CD4-positive, alpha-beta T cell treated with Interleukin-6 for 4 hours (primary cell): ENCODE measurements at places on chromosomes 2 and 18.

GRCh38 chr2:144560251-144560650, 40.3 kb upstream of the ZEB2 start:
- DNase-seq, result no peak

GRCh38 chr18:2589345-2590068, 18.1 kb downstream of the NDC80 start:
- no peak for DNase-seq

- no peak for DNase-seq
Measured at GRCh38 chr18:27428716-27429475, 243.8 kb upstream of the CHST9 start.

DNA sequence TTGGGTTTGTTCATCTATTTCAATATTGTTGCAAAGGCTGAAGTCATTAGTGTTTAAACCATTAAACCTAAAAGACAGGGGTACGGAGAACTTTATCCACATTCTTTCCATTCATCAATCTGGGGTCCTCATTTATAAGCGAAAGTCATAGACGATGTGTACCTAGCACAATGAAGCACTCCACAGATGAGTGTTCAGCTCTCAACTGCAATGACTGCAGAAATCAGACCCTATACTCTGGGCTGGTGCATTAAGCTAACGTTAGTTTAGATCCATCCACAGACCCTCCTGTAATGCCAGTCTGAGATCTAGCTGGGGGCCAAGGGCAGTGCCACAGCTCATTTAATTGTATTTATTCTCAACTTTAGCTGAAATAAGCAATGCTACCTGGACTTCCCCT, 155.2 kb downstream of the AFF3 start:
- DNase-seq, result no peak

GRCh38 chr2:146135245-146135644, 1615.3 kb upstream of the ZEB2 start:
- no peak for DNase-seq

GRCh38 chr2:71254776-71255175, 27.9 kb upstream of the PAIP2B start:
- no peak for DNase-seq

GRCh38 chr2:86249579-86250391, 50.5 kb downstream of the MRPL35 start:
- no peak for DNase-seq

GRCh38 chr18:68841301-68841700, 43.4 kb downstream of the CCDC102B start:
- DNase-seq, result no peak

DNA sequence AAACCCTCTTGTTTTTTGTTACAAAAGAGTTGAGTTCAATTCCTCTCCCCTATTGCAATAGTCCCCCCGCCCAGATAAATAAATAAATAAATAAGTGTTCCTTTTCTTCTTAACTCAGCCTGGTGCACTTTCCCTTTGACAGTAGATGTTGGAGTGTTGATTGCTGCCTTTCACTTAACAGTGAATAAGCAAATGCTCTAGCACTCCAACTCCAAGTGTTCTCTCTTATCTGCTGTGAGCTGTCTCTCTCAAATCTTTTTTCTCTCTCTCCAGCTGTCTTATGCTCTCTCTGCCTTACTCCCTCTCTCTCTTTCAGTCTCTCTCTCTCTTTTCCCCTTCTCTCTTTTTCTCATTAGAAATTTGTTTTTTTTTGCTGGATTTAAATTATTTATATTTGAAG, 216.7 kb downstream of the TMX3 start:
- DNase-seq, result no peak

DNA sequence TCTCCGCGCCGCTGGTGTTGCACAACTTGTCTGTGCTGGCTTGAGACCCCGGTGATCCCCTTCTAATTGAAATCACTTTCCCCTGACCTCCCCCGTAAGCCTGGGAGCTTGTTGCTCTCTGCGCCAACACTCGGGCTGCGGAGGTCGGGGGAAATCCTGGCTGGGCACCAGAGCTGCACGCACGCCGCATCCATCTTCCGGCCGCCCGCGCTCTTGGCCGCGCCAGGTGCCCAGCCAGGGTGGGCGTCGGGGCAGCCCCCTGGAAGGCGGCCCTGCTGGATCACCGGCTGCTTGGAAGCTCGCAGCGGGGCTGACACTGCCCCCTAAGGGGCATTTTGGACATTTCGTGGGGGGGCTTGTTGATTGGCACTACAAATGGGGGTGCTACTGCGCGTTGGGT, 280.3 kb upstream of the SKOR2 start:
- DNase-seq, result no peak

DNA sequence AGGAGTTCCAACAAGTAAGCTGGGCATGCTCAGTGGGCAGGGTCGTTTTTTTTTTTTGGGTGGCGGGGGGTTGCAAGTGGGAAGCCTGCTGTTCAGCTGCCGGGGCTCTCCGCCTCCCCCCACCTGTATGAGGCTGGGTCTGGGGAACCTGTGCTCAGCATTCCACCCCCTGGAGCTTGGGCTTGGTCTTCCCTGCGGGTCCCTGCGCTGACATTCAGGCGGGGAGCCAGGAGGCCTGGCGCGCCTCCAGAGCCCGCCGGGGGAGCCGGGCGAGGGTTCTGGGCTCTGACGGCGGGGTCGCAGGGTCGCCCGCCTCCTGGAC, 822 bp upstream of the GPD2 start:
- peak; percentile 14 for DNase-seq
